T-helper 9 cell (primary cell): ENCODE measurements at places on chromosomes 7 and 10.

DNA sequence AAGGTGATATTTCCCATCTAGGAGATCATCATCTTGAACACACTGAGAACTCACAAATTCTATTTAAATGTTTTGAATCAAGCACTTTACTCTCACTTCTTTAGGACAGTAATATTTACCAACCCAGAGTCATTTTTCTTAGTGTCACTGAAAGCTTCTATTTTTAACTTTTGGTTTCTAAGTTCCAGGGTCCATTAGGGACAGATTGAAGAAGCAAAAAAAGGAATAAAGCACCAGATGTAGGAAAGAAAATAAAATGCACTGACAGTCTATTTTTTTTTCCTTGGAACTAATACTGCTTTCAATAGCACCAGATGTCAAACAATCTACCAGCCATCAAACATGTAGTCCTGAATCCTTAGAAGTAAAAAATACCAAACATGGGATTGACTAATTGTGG lies 526.7 kb upstream of the LRRN3 start:
- DNase-seq = no peak

DNA sequence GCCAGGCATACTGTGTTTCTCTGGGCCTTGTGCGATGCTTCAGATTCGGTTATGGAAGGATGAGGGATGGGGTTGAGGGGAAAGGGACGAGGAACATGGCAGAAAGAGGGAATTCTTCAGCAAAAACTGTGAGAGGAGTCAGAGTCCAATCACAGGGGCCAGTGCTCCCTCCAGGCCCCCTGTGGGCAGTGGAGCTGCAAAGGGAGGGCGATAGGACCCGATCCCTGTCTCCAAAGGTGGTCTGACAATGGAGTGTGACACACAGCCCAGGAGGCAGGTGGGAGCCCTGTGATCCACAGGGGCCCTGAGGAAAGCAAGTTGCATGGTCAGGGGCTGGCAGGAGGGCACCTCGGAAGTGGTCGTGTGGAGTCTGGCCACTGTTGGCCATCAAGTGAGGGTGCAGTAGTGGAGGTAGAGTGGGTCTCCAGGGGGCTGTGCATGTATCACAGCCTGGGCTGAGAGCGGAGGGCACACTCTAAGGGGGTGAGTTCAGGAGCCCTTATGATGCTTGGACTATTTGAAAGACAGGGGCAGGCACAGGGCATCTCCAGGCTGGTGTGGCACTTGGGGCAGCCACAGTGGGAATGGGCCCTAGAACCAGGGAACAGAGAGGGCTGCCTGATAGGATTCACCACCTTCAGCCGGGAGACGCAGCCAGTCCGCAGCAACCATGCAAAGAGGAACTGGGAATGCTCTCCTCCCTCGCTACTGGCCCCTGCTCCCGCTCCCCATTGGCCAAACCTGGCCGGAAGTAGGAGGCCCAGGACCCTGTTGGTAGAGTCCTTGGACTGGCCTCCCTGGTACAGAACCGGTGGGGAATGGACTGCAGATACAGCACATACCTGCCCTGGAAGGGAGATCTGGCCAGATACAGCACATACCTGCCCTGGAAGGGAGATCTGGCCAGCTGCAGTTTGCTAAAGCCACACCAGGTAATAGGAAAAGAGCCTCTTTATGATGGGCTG lies 115.9 kb downstream of the ADCY1 start:
- DNase-seq = no peak

- no peak for DNase-seq
Observed at GRCh38 chr10:126910798-126911197, 5.6 kb downstream of the DOCK1 start.

- DNase-seq = no peak
Observed at GRCh38 chr7:26599982-26600381, 264.4 kb downstream of the SKAP2 start.

DNA sequence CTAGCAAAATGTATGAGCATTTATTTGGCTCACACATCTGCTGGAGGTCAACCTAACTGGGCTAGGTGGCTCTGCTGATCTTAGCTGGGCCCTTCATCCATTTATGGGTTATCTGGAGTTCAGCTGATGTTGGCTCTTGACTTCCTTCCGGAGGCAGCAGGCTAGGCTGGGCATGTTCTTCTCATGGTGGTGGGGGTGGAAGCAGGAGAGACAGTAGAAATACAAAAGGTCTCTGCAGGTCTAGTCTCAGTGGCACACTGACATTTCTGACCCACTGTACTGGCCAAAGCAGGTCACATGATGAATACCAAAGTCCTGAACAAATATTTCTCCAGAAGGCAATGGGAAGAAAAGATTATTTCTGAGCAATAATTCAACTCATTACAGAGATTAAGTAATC lies 334.6 kb downstream of the CRPPA start:
- no peak for DNase-seq
